ENCODE measurements at places on chromosomes 2 and 18.

DNA sequence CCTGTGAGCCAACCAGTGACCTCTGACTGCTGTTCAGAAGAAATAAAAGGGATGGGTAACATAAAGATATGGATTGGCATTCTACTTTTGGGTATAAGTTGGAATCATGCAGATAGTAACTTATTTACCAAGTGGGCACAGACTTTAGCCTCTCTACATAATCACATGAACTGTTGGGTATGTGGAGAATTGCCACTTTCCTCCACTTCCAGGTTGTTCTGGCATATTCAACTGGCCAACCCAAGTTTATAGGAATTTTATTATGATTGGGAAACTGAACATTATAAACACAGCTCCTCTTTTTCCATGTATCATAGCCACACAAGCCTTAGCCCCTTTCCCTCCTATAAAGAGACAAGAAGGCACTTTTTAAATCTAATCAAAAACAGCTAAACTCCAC lies 179.3 kb downstream of the RNF152 start:
- DNase-seq: no peak

DNA sequence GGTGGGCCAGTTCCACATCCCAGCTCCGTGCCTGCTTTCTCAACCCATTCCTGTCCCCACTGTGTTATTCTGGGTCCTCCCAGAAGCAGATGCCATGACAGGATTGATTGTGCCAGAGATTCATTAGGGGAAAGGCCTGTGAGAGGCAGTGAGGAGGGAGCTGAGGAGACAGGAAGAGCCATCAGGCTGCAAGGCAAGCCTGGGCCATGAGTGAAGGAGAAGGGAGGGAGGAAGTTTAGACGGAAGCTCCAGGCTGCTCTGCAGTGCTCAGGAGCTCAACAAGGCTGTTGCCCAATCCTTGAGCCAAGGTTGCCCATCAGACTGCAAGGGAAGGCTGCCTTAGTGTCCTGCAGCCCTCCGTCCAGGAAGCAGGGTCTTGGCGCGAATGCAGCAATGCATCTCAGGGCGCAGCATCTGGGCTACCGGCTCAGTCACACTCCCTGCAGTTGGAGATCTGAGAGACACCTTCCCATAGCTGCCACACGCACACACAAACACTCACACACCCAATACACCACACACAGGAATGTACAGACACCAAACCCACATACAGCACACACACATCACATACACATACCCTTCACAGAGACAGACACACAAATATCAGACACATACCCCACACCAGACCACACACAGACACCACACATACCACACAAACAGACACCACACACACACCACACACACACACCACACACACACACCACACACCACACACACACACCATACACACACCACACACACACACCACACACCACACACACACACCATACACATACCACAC lies 139.5 kb upstream of the NDUFV2 start:
- DNase-seq: no peak

- DNase-seq: no peak
Observed at GRCh38 chr2:172968061-172968469, 107.6 kb upstream of the MAP3K20 start.

- no peak for DNase-seq
Observed at GRCh38 chr2:82000606-82001005, 1696.1 kb upstream of the LRRTM1 start.

DNA sequence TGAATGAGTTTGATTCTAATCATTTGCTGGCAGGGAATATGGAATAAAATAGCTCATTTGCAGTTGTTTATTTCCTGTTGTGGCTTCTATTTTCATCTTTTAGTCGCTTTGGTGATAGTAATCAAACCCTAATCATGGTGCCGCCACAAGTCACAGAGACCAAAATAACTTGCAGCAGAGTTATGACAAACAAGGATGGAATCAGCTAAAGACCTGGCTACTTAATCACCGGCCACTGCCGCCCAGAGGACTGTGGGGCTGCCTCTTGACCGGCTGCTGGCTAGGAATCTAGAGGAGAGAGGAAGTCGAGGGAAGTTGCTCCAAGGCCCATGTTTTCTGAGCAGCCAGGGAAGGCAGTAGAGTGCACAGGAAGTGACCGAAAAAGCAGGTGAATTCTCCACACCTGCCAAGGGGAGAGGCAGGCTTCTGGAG lies 5.1 kb upstream of the SMAD7 start:
- peak; percentile 45 for DNase-seq

All from CD4-positive, alpha-beta T cell treated with Interleukin-21 for 1 hour (primary cell).